ENCODE measurements at places on chromosomes 6 and 20.

GRCh38 chr20:34165018-34165619 lies 53.1 kb upstream of the EIF2S2 start:
- DNase-seq, result peak; percentile 67

- no peak for DNase-seq
Measured at GRCh38 chr20:46006022-46006705, 2.5 kb upstream of the MMP9 start.

- no peak for DNase-seq
Measured at GRCh38 chr6:85412911-85413430, 36.9 kb upstream of the NT5E start.

- DNase-seq, result no peak
Measured at GRCh38 chr20:58475466-58475865, 39.7 kb downstream of the APCDD1L start.

GRCh38 chr6:54856129-54856528 lies 9.6 kb downstream of the FAM83B start:
- no peak for DNase-seq

DNA sequence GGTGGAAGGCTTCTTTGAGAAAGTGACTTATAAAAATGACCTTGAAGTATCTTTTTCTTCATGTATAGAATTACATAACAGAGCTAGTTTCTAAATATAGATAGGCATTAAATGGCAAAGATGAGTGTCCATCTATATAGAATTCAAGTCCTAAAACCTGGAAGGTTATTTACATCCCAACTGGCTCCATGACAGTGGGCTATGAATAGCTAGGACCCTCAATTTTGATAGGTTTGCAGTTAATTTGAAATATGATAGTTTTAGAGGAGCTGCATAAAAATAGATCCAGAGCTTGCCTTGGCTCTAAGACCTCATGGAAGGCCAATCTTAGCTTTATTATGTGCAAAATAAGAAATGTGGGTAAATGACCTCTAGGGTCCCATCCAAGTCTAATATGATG lies 310.6 kb upstream of the CITED2 start:
- no peak for DNase-seq

GRCh38 chr6:131378874-131379273 lies 194.2 kb upstream of the ARG1 start:
- no peak for DNase-seq

GRCh38 chr6:161586887-161587286 lies 313.0 kb upstream of the AGPAT4 start:
- no peak for DNase-seq

DNA sequence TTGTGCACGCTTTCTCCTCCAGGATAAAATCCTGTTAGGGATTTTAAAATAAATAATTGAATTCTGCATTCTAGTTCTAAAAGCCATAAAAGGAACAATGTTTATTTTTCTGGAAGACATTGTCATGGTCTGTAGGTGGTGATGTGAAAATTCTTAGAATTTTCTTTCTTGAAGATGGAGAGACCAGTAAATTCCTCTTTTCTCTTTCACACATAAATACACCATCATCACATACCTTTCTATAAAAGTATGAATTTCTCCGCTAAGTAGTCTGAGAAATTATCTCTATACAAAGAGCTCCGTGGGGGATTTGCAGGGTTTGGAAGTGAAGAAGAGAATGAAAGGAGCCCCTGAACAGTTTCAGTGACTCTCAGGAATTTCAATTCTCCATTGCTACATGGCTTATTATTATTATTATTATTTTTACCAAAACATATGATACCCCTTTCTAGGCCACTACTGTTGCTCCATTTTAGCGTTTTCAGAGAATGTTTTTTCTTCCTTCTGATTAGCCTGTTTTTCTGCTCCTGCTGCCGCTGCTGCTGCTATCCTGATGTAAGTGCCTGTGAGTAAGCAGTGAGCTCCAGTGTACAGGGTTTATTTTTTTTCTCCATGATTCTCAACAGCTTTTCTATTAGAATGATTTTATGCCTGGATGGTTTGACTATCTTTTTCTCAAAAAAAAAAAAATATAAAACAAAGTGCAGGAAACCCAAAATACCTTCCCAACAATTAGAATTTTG lies 145.8 kb downstream of the SAMD5 start:
- peak; percentile 79 for DNase-seq

- peak; percentile 54 for DNase-seq
Measured at GRCh38 chr6:56292505-56293181, 45.3 kb upstream of the COL21A1 start.

- DNase-seq, result no peak
Measured at GRCh38 chr20:11870411-11870810, 47.3 kb upstream of the BTBD3 start.

- DNase-seq, result no peak
Measured at GRCh38 chr6:115443825-115444478, 616.7 kb downstream of the FRK start.

DNA sequence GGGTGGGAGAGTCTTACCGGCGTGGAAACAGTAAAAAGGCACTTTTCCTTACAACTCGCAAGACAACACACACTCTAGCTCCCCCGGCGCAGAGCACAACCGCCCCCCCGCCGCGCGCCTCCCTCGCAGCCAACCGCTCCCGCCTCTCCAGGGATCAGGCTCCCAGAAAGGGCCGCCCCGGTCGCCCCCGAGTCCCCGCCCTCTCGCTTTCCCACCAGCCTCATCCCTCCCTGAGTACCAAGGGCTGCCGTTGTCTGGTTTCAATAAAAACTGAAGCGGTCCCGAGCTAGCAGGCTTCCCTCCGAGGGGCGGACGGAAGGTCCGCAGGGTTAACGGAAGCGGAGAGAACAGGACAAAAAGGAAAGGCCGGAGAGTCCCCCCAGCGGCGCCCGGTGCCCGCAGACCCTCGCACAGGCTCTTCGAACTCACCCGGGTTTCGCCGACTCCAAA lies 804 bp downstream of the ELOVL5 start:
- DNase-seq, result peak; percentile 81

GRCh38 chr20:4195499-4195898 lies 180.1 kb upstream of the RNF24 start:
- peak; percentile 47 for DNase-seq

DNA sequence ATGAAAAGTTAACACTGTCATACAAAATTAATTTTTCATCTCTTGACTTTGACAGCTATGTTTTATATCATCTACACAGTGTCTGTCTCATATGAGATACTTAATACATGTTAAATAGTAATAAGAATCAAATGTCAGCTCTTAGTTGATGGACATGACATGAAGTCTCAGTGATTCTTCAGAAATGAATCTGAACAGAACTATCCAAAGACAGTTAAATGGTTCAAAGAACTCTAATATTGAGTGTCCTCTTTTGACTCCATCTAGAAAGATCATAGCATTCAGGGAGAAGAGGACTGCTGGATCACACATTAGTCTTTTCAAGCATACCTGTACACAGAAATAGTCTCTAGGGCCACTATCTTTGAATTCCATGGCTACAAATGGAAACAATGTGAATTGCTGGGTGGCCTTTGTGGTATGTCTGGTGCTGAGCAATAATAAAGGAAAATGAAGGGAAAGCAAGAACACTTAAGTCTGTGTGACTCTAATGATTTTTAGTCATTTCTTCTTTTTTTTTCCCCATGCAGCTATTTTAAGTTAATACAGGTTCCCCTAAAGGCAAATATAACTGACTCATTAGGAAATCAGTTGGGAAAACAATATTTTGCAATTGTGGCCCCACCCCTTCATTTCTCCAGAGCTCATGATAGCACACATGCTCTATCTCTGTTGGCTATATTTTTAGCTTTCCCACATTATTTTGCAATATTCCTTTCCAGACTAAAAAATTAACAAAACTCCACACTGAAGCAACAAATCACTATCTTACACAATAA lies 367.5 kb downstream of the GRIK2 start:
- DNase-seq, result peak; percentile 96

- DNase-seq, result peak; percentile 5
Measured at GRCh38 chr20:48986899-48987298, 59.2 kb upstream of the CSE1L start.

- no peak for DNase-seq
Measured at GRCh38 chr6:168542301-168542700, 101.3 kb downstream of the SMOC2 start.

GRCh38 chr20:19774135-19774933 lies 16.3 kb downstream of the RIN2 start:
- peak; percentile 50 for DNase-seq

- peak; percentile 9 for DNase-seq
Measured at GRCh38 chr6:14880677-14881076, 365.2 kb upstream of the JARID2 start.

- no peak for DNase-seq
Measured at GRCh38 chr20:63878899-63879663, 14.0 kb downstream of the TPD52L2 start.

DNA sequence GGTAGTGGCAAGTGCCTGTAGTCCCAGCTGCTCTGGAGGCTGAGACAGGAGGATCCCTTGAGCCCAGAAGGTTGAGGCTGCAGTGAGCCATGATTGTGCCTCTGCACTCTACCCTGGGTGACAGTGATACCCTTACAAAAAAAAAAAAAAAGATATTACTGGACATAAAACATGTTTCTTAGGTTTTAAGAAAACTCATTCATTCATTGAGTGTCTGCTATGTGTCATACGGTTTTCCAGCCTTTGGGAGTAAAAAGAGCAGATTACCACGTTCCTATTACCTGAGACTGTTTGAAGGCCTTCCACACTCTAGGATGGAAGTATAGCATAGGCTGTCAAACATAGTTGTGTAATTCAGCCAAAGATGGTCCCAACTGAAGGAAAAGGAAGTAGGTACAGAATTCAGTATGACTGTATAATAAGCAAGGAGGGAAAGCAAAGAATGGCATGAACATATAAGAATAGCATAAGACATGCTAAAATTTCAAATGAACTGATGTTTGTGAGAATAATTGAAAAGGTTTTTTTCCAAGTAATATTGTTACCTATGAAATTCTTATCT lies 22.0 kb downstream of the STXBP5 start:
- no peak for DNase-seq

GRCh38 chr20:43837856-43838702 lies 76.6 kb upstream of the TOX2 start:
- DNase-seq, result no peak

DNA sequence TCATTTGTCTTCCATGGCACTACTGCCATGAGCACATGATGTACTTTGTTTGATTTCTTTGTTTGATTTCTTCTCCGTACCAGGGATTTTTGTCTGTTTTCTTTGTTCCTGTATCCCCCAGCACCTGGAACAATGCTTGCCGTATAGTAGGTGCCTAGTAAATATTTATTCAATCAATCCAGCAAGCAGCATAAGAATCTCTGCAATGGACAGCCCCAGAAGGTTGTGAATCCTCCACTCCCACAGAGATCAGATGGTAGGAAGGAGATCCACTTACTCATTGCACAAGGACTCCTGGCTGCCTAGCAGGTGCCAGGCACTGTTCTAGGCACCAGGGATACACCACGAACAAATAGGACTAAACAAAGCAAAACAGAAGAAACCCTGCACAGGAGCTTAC lies 6.7 kb upstream of the SYNJ2 start:
- no peak for DNase-seq

GRCh38 chr6:168370310-168370991 lies 50.9 kb upstream of the DACT2 start:
- no peak for DNase-seq

DNA sequence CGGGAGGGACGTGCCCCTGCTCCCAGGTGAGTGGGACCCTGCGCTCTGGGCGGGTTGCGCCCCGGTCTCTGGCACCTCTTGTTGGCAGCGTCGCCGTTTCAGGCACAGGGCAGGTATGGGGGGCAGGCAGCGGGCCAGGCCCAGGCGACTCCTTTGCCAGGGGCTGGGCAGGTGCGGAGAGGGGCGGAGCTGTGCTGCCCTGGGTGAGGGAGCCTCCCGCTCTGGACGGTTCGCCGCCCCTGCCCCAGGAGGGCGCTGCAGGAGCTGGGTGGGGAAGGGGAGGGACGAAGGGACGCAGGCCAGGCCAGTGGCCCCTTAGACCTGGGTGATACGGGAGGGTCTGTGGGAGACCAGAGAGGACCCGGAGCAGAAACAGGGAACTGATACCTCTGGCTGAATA lies 663.9 kb upstream of the DEFB115 start:
- no peak for DNase-seq

DNA sequence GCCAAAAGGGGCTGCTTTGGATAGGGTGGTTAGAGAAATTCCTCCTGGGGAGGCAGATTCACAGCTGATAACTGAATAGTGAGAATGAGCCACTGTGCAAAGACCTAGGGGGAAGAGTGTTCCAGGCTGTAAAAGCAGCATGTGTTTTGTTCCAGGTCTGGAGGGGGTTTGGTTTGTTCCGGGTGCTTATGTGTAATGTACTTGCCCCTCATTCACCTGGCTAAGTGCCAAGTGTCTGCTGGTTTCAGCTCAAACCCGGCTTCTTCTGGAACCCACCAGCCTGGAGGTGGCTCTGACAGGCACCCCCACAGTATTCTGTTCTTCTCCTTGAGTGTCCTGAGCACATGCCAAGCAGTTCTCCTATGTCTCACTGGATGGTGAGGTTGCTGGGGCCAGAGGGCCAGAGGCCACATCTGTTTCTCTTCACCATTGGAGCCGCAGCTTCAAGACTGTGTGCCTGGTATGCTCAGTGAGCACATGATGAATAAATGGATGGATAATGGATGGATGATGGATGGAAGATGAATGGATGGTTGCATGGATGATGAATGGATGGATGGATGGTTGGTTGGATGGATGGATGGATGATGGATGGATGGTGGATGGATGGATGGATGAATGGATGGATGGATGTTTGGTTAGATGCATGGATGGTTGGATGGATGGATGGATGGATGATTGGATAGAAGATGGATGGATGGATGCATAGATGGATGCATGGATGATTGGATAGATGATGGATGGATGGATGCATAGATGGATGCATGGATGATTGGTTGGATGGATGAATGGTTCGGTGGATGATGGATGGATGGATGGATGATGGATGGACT lies 227.6 kb downstream of the BMP7 start:
- no peak for DNase-seq

DNA sequence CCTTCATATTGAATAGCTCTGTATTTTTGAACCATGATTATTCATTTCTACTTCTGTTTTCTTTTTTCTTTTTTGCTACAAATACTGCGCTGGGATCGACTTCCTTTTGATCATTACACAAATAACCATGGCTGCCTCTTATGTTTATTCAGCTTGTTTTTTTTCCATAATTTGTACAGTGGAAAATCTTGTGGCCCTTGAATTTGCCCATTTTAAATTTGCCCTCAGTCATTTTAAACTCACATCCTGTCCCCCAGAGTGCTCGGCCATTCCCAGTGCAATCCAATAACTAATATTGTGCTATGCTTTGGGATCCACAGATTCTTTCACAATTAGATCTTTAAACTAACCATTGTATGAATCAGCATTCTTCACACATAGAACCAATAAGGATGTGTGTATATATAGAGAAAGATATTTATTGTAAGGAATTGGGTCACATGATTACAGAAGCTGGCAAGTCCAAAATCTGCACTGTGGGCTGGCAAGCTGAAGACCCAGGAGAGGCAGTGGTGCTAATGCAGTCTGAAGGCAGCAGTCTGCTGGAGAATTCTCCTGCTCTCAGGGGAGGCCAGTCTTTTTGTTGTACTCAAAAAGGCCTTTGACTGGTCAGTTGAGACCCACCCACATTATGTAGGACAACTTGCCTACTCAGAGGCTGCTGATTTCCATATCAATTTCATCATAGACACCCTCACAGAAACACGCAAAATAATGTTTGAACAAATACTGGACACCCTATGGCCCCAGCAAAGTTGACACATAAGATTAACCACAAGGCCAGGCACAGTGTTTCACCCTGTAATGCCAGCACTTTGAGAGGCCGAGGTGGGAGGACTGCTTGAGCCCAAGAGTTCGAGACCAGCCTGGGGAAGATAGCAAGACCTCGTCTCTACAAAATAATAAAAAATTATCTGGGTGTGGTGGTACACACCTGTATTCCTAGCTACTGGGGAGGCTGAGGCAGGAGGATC lies 147.1 kb downstream of the MTHFD1L start:
- DNase-seq, result peak; percentile 54
